ENCODE measurements at places on chromosomes 7 and 10. TPM values are rescaled to one million over a fixed set of nuclear protein-coding genes. Genes with fewer than 3 reads are reported as not detected.

The ARHGAP22 gene
- polyA plus RNA-seq, result 2.3 TPM

The ARL3 gene
- polyA plus RNA-seq, result 17.4 TPM

The ANKRD61 gene
- polyA plus RNA-seq, result 0.06 TPM

The CUBN gene
- 0.54 TPM for polyA plus RNA-seq

The SH2B2 gene
- polyA plus RNA-seq, result 5.3 TPM

The NPFFR1 gene
- polyA plus RNA-seq, result 0.01 TPM

The KAZALD1 gene
- 5.9 TPM for polyA plus RNA-seq

The PCDH15 gene
- 0.03 TPM for polyA plus RNA-seq

The CUZD1 gene
- 0.56 TPM for polyA plus RNA-seq

The HOXA5 gene
- 9.9 TPM for polyA plus RNA-seq

The CCDC7 gene
- polyA plus RNA-seq, result 1.2 TPM

The MICU1 gene
- polyA plus RNA-seq, result 53.3 TPM

The ZNF488 gene
- 0.41 TPM for polyA plus RNA-seq

The ANXA8 gene
- polyA plus RNA-seq, result 14.3 TPM

The INA gene
- polyA plus RNA-seq, result 2.4 TPM

The GPRIN2 gene
- polyA plus RNA-seq, result 0.27 TPM

The H2BK1 gene
- not detected for polyA plus RNA-seq

The NKX6-2 gene
- 0.23 TPM for polyA plus RNA-seq

Data from urinary bladder (tissue), 4 donors.